ENCODE measurements at places on chromosomes 5 and 9.

DNA sequence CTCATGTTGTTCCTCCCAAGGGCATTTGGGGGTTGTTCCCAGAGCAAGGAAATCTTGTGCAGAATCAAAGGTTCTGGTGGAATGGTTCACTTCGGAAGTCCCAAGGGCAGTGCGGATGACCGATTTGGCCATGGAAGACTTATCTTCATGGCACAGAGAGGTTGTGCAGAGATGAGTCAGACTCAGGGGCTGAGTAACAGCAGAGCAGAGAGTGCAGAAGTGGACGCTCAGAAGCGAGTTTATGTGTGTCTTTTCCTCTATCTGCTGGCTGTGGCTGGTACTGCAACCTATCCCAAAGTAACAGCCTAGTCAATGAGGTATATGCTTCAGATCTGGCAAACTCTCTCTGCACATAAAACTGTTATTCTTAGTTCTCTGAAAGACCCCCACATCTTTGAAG, 118.1 kb downstream of the DPYSL3 start:
- H3K36me3 ChIP-seq = peaks cover 50% of the 10 kb centered on the region
- H3K27me3 ChIP-seq = no peaks in the 10 kb centered on the region
- peak; percentile 38 for DNase-seq
- H3K4me3 ChIP-seq = no peak overlapping the region
- 0 out of 2 replicates have a peak overlapping the region, but pooled peaks have one; percentile 30 for H3K27ac ChIP-seq

- no peak overlapping the region for H3K27ac ChIP-seq
- H3K36me3 ChIP-seq = no peaks in the 10 kb centered on the region
- H3K27me3 ChIP-seq = no peaks in the 10 kb centered on the region
- H3K4me3 ChIP-seq = no peak overlapping the region
- no peak for DNase-seq
Observed at GRCh38 chr5:145324101-145324500, 511.0 kb downstream of the PRELID2 start.

DNA sequence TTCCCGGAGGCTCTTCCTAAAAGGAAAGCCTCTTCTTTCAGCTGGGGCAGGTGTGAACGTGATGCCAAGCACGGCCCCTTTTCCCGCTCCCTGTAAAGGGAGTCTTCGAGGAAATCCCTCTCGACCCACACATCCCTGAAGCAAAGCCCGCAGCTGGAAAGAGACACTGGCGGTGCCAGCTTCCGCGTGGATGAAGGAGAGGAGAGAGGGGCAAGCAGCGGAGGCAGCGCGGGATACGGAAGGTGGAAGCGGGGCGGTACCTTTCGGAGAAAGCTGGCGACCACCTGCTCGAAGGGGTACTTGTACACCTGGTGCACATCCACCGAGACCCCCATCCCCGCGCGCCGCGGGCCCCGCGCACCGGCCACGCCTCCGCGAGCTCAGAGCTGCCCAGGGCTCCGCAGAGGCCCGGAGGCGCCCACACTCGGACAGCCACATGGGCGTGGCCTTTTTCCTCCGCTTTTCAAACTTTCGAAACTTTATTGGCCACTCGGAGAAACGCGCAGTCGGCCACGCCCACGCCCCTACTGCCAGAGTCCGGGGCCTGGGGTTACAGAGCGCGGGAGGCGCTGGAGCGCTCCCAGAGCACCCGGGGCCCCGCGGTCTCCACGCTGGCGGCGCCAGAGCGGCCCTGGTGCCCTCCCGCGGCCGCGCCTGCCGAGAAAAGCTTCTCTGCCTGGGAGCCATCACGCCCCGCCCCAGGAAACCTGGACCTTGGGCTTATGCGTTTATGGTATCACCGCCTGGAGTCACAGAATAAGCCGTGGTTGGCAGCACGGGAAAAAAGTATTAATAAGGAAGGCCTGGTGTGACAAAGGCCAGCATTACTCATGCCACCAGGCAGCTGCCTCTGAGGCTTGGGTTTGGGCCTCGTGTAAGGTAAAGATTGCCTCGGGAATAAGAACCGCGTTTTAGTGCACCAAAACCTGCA, at the start of gene PRELID2:
Gene PRELID2 (minus strand): TSS at position 426 of the 931 bp plus-strand sequence. CDS start 91 bp downstream, at position 335.
- peak within 1 kb of the TSS; percentile 70 for H3K4me3 ChIP-seq
- H3K36me3 ChIP-seq = no peaks in the 10 kb centered on the region
- DNase-seq = peak; percentile 88
- H3K27me3 ChIP-seq = peaks cover 29% of the 10 kb centered on the region
- peaks cover 16% of the 10 kb centered on the region for H3K4me1 ChIP-seq
- no peak within 1 kb of the TSS for H3K27ac ChIP-seq

DNA sequence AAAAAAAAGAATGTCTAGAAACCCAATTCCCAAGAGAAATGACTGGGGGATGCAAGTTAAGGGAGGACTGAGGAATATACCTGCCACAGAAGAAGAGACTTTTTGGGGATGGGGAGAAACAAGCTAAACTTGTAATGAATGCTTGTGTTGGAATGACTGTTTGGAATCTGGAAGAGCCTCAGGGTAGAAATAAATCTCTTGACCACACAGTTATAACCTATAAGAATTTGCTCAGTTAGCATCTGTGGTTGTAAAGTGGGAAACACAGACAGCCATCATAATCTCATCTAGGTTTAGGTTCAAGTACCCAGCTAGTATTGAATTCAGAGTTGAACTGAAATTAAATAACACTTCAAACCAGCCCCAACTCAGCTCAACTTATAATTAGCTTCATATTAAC, 678.3 kb upstream of the CHD1 start:
- DNase-seq = no peak
- no peaks in the 10 kb centered on the region for H3K27me3 ChIP-seq
- no peaks in the 10 kb centered on the region for H3K36me3 ChIP-seq
- no peak overlapping the region for H3K4me3 ChIP-seq

- peaks cover 22% of the 10 kb centered on the region for H3K4me1 ChIP-seq
- no peak for DNase-seq
- H3K36me3 ChIP-seq = no peaks in the 10 kb centered on the region
- no peak overlapping the region for H3K27ac ChIP-seq
- H3K27me3 ChIP-seq = no peaks in the 10 kb centered on the region
Observed at GRCh38 chr9:16265688-16266087, 604.8 kb downstream of the BNC2 start.

DNA sequence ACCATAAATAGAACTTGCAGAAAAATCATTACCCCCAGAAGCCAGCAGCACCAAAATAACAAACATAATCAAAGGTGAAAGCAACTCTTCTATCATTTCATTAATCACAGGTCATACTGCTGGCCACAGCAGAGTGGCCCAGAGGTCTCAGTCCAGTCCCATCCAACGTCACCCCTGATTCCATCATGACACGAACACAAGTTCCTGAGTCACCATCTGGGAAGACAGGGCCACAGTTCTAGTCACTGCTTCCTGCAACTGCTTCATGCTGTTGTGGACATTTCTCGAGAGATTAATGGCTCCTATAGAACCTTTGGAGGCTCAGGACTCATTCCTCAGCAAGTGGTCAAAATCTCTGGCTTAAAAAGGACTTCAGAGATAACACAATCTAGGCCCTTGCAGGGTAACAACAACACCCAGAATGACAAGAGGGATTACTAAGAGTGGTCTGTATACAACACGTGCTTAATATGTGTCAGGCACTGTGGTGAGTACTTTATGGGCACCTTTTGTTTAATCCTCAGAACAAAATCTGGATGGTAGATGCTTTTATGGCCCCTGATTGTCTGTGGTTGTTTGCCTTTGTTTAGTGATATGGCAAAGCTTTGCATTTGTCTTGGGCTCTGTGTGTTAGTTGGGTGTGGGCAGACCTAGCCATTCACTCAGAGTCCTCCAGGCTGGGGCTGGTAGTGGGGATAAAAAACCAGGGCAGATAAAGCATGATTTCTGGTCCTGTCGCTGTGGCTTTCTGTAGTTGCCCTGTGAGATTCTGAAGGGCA, 184.3 kb downstream of the DAB2IP start:
- no peak overlapping the region for H3K4me3 ChIP-seq
- no peaks in the 10 kb centered on the region for H3K36me3 ChIP-seq
- H3K27ac ChIP-seq = no peak overlapping the region
- no peaks in the 10 kb centered on the region for H3K27me3 ChIP-seq

- peaks cover 3% of the 10 kb centered on the region for H3K27me3 ChIP-seq
- no peaks in the 10 kb centered on the region for H3K36me3 ChIP-seq
- no peak overlapping the region for H3K27ac ChIP-seq
- peak overlapping the region; percentile 56 for H3K4me3 ChIP-seq
- peak; percentile 77 for DNase-seq
Observed at GRCh38 chr9:121698627-121699570, 47.5 kb downstream of the DAB2IP start.

- no peak overlapping the region for H3K4me3 ChIP-seq
- no peak for DNase-seq
- peaks cover 72% of the 10 kb centered on the region for H3K36me3 ChIP-seq
- H3K27me3 ChIP-seq = no peaks in the 10 kb centered on the region
- peak overlapping the region; percentile 18 for H3K27ac ChIP-seq
Observed at GRCh38 chr9:35054185-35054835, 18.1 kb downstream of the VCP start.

DNA sequence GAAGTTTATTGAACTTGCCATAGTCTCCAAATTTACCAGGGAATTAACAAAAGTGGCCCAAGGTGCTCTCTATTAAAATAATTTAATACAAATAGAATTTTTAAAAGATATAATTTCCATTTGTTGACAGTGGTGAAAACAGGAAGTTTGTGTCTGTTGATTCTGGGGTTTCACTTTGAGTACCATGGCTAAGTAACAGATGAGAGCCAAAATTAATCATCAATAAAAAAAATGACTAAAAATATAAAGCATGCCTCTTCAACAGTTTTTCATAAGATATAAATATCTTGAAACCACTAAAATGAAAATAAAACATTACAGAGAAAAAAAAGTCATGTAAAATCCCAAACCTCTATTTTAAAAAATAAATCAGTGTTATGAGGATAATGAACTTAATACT, 49.8 kb downstream of the SGCD start:
- DNase-seq = no peak
- H3K27me3 ChIP-seq = no peaks in the 10 kb centered on the region
- 0 out of 2 replicates have a peak, but pooled peaks cover 3% of the 10 kb centered on the region for H3K4me1 ChIP-seq
- no peak overlapping the region for H3K27ac ChIP-seq
- H3K36me3 ChIP-seq = no peaks in the 10 kb centered on the region

- no peaks in the 10 kb centered on the region for H3K4me1 ChIP-seq
- peaks cover 60% of the 10 kb centered on the region for H3K36me3 ChIP-seq
- no peak overlapping the region for H3K4me3 ChIP-seq
- no peak overlapping the region for H3K27ac ChIP-seq
Observed at GRCh38 chr5:621341-621761, 9.2 kb downstream of the CEP72 start.

DNA sequence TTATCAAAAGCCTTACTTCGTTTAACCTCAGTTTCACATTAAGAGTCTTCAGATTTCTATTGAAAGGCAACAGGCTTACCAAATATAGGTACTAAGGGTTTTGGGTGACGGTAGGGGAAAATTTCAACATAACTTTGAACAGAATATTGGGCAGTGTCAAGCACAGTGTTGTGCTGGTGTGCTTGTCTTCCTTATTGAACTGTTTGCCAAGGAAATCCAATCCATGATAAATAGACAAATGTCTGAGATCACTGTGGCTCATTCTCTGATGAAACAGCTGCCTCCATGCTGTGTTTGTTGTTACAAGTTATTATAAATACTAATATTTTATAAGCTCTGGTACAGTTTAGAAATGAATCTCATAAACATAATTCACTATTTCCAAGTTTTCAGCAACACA, 730.1 kb downstream of the NR2F1-AS1 start:
- H3K36me3 ChIP-seq = no peaks in the 10 kb centered on the region
- no peak overlapping the region for H3K27ac ChIP-seq
- no peaks in the 10 kb centered on the region for H3K27me3 ChIP-seq
- no peak for DNase-seq

GRCh38 chr9:137953683-137954438, 76.3 kb downstream of the CACNA1B start:
- no peak overlapping the region for H3K27ac ChIP-seq
- no peak overlapping the region for H3K4me3 ChIP-seq
- H3K36me3 ChIP-seq = peaks cover 11% of the 10 kb centered on the region
- no peaks in the 10 kb centered on the region for H3K4me1 ChIP-seq

DNA sequence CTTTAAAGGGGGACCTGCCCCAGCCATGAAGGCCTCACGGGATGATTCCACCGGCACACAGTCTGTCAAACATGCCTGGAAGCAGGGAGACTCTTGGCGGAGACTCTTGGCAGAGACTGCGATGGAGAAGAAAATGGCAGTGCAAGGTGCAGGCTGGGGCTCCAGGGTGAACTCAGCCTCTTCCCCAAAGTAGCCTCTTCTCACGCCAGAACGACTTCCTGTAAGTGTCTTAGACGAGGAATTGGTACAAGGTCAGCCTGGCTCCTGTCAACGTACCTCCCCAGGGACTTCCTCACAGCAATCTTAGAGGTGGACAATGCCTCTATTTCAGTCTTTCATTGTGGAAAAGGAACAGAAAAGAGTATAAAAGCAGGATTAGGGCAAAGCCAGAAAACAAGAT, 109.3 kb downstream of the UGCG start:
- DNase-seq = no peak
- no peaks in the 10 kb centered on the region for H3K27me3 ChIP-seq
- no peak overlapping the region for H3K27ac ChIP-seq

DNA sequence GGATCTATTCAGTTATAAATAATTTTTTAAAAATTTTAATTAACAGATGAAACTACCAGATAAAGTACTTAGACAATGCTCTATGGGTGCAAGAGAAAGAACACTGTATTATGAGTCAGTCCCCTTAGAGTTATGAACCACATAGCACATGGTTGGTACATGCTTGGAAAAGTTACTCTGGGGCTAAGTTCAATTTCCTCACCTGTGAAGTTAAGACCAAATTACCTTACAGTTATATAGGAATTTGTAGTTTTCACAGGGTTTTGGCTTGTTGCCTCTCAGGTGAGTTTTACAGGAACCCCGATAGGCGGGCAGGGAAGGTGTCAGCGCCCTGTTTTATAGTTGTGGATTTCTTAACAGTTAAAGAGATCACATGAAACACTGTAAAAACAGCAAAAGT, 1.2 kb downstream of the PANK3 start:
- peaks cover 16% of the 10 kb centered on the region for H3K36me3 ChIP-seq
- H3K4me3 ChIP-seq = peak overlapping the region; percentile 96
- H3K4me1 ChIP-seq = peaks cover 38% of the 10 kb centered on the region
- no peak overlapping the region for H3K27ac ChIP-seq

DNA sequence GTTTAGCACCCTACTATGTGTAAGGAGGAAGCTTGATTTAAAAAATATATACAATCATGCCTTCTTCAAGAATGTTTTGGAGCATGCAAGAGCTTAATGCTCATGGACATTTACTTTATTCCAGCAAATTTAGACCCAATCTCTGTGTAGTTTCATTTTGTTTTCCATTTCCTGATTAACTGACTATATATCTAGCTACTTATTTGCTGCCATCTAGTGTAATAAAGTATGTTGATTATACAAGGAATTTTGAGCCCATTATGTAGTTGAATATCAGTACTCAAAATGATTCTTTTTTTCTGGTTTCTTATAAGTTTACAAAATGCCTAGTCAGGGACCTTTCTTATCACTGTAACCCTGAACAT, 100.0 kb upstream of the CCDC152 start:
- H3K4me1 ChIP-seq = 0 out of 2 replicates have a peak, but pooled peaks cover 2% of the 10 kb centered on the region
- DNase-seq = no peak
- H3K36me3 ChIP-seq = peaks cover 16% of the 10 kb centered on the region
- no peak overlapping the region for H3K27ac ChIP-seq

DNA sequence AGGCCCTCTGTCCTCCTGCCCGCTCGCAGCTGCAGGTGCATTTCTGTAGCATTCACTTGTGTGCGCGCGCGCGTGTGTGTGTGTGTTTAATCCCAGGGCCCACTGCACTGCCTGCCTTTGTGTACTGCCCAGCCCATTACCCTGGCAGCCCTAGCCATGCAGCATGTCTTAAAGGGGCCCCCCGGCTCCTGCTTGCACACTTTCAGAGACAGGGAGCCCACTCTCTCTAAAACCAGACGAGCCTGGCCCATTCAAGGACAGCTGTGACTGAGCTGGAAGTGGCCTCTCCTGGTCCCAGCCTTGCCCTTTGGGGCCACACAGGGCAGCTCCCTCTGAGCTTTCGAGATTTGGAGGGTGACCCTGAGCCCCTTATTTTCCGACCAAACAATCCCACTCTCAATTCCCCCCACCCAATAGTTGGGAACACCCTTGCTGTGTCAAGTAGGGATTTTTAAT, 98.9 kb downstream of the DAB2IP start:
- no peaks in the 10 kb centered on the region for H3K36me3 ChIP-seq
- no peaks in the 10 kb centered on the region for H3K27me3 ChIP-seq
- no peak overlapping the region for H3K27ac ChIP-seq
- no peak for DNase-seq
